ENCODE measurements at places on chromosomes 2 and 18.
A peak's percentile ranks its signal among the peaks of the same experiment; 100 is the strongest.

DNA sequence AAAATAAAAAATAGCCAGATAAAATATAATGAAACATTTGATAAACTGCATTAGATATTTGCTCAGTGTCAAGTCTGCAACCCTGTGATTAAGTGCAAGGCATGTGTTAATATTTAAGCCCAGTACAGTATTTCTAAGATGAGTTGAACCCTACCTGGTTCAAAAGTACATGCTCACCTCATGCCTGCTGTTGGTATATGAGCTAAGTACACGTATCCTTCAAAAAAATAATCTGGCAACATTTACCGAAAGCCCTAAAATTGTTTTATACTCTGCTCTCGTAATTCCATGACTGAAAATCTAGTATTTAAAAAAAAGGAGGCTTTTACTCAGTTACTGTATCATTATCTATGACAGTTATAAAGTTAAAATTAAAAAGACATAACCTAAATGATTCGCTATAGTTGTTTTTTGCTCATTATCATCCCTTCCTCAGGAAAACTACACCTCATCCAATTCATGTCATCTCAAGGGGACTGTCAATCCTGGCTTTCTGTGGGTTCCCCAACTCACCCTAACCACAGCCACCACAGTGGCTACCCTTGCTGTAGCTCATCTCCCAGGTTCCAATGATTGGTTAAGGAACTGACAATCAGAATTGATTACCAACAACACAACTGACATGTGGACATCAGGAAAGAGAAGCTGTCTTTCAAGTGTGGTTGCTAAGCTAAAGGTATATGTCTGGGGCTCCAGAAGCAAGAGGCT, 10.6 kb downstream of the TLK1 start:
- no peak for DNase-seq

DNA sequence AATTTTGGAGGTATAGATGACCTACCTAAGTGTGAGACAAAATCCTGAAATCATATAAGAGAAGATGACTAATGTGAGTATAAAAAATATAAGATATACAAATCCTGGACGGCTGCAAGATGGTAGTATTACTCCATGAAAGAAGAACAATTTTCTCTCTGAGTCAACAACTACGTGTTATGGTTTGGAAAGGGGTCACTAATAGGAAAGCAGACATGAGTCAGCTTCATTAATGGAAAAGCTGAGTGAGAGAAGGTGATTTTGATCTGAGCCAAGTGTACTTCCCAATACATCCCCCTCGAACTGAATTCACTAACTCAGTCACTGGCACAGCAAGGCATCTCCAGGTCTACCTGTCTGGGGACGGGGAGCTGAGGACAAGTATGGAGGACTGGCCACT, 20.1 kb upstream of the SELENOI start:
- DNase-seq = no peak

DNA sequence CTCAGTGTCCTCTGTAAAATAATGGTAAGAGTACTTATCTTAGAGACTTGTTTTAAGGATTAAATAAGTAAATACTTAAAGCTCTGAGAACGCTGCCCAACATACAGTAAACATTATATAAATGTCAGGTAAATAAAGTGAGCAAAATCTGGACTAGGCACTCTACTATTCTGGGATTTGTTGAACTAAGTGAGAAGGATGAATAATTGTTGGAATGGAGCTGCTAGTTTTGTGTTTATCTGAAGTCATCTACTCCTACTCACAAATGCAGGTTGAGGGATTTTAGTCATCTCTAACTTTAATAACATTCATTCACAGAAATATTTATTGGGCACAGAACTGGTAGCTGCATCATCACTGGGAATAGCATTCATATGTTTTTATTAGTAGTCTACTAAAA, 103.4 kb downstream of the MEIS1 start:
- DNase-seq = no peak

DNA sequence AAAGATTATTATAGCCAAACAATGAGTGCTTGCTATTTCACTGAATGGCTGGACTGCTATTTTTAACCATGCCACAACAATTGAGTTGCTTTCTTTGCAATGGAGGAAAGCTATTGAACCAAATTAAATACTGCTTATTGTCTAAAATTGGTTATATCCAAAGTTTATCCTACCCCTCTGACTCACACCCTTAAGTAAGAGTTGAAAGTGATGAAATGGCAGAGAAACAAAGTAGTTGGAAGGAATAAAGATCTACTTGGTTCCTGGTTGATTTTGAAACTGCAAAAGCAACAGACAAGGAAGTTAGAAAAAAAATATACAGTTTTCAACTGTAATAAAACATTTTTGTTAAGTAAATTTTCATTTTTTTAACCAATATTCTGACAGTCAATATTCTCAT, 47.5 kb downstream of the EML4 start:
- DNase-seq = no peak

DNA sequence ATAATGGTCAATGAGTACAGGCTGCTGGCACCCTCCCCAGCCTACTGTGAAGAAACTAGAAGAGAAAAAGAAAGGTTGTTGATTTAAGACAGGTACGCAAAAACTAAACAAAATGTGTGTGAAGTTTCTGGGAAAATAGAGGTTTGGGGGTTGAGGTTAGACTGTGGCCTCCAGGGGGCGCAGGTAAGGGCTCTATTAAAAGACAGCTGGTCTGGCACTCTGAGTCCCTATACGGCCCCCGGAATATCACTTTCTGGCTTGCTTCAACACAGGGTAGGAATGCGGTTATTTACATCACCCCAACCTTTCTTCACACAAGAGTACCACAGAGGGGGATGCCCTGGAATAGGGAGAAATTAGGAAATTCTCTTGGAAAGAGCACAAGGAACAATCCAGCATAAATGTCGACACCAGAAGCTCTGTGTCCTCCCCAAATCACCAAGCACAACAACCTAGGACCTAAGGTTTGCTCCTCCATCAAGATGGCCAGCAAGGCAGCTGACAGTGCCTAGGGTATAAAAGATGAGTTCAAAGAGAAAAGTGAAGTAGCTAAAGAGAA, 480.8 kb upstream of the KLHL29 start:
- DNase-seq = peak; percentile 72

DNA sequence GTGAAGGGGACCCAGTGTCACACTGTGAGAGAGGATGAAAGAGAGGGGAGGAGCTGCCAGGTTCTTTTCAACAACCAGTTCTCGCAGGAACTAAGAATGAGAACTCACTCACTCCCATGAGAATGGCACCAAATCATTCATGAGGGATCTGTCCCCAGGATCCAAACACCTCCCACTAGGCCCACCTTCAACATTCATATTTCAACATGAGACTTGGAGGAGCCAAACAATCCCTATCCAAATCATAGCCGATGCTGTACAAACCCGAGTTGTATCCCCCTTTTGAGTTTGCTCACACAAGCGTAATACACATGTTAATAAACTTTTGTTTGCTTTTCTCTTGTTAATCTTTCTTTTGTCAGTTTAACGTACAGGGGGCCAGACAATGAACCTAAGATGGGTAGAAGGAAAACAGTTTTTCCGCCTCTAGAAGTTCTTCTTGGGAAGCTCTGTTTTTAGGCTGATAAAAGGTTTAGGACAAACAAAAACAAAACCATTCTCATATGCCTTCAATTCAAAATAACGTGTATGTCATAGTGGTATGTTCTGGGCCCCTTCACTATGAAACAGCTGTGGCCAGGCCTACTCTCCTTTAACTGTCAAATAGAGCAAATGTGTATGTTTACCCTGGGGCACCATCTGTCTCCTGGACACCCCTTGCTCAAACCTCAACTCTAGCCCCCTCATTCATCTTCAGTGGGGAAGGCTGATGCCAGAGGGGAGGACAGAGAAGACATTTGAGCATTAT, 9.1 kb upstream of the TMEM37 start:
- DNase-seq = no peak

GRCh38 chr18:8938817-8939216, 163.7 kb upstream of the NDUFV2 start:
- DNase-seq = no peak

DNA sequence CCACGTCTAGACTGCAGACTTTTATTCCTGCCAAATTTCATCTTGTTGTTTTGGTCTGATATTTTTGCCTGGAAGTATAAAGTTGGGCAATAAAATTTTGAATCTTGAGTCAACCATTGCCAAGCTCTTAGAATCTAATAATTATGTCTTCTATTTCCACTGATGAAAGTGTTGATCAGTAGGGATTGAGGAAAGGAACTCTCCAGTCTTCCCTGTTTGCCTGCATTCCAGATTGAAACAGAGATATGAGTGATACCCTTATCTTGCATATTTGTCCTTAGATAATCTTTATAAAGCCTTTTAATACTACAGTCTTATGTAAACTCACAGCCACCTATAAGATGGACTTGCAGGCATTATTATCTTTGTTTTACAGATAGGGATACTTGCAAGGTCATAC, 45.5 kb upstream of the UBE2E3 start:
- DNase-seq = no peak

- DNase-seq = no peak
These were observed 27.6 kb upstream of the ASB1 start for GRCh38 chr2:238399094-238399493.

- no peak for DNase-seq
These were observed 136.4 kb downstream of the ZNF407 start for GRCh38 chr18:74734013-74734444.

DNA sequence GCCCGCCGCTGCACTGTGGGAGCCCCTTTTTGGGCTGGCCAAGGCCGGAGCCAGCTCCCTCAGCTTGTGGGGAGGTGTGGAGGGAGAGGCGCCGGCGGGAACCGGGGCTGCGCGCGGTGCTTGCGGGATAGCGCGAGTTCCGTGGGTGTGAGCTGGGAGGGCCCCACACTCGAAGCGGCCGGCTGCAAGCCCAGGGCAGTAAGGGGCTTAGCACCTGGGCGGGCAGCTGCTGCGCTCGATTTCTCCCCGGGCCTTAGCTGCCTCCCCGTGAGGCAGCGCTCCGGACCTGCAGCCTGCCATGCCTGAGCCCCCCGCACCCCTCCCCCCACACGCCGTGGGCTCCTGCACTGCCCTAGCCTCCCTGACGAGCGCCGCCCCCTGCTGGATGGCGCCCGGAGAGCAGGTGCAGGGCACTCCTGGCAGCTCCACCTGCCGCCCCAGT, 124.4 kb downstream of the CCDC178 start:
- DNase-seq = no peak

- DNase-seq = no peak
These were observed 32.3 kb downstream of the NCK2 start for GRCh38 chr2:105777031-105777482.
